Stimulated activated CD4-positive, alpha-beta T cell treated with anti-CD3 and anti-CD28 coated beads, Interleukin-1b, Interleukin-23, amount 100 ng/mL, for 1 hour (primary cell): ENCODE measurements at places on chromosomes 7 and 10.

DNA sequence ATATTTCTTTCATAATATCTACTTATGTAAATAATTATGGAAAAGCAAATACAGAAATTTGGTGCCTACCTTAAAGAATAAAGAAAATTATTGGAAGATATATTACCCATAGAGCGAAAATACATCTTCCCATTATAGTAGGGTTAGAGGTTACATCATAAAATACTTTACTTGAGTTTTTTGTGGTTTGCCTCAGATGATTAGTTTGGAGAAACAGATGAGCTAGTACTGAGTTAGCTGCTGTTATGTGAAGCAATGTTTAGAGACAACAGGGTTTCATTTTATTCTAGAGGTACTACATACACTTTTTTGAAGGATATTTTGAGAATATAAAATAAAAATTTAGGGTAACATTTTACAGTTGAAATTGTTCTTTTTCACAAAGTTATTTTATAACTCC lies 2.9 kb upstream of the MLLT10 start:
- DNase-seq: no peak

DNA sequence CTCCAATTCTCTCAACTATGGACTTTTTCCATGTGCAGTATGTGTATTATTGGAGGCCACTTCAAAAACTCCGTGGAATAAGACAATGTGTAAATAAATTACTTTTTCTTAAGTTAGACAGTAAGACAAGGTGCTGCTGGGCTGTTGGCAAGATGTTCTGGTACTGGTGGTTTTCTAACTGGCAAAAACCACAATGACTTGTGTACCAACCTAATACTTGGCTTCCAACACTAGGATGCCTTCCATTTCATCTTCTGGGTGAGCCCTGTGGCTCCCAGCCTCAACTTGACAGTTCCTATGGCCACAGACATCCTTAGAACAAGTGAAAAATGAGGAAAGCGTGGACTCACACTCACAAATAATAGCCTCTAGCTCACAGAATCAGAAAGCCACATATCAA lies 77.0 kb downstream of the OSBPL3 start:
- DNase-seq: no peak

DNA sequence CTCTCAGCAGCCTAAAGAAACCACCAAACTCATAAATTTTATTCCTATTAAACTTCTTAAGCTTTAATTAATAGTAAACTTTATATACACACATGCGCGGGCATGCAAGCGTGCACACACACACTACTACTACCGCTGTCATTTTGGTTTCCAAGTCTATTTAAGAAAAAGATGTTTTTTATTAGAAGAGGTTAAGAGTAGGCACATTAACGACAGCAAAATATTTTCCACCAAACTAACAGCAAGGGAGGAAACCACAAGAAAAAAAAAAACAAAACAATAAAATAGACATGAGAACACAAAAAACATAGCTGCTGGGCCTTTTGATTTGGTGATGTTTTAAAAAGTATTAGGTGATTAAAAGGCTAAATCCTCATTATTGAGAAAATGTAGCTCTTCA lies 28.6 kb downstream of the RTKN2 start:
- no peak for DNase-seq

GRCh38 chr10:30442019-30442606 lies 8.1 kb downstream of the MAP3K8 start:
- no peak for DNase-seq

DNA sequence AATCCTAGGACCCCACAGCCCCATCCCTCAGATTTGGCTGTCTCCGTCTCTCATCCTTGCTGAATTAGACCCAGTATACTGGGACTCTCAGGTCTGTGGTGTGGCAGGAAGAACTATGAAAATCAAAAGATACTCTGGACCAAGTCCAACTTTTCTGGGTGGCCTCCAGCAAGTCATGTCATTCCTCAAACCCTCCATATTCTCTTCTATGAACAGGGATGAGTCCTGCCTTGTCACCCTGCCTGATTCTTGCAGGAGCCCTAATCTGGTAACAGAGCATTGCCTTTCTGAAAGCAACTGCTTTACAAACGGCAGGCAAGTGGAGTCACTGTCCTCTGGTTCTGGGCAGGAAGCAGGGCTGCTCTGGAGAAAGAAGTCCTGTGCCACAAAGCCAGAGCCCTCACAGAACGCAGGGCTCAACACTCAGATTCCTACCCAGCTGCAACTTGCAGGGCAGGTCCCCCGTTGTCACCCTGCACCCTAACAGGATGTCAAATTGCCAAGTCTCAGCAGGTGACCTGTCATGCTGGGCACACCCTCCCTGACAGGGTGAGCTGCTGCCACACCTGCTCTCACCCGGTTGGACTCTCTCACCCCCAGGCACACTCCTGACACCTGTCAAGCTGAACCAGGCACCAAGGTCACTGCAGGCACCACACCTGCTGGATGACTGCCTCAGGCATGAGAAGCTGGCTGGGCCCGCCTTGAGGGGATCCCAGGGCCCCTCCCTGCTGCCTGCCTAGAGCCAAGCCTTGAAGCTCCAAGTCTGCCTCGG lies 227.7 kb downstream of the KCNMA1 start:
- DNase-seq: no peak

DNA sequence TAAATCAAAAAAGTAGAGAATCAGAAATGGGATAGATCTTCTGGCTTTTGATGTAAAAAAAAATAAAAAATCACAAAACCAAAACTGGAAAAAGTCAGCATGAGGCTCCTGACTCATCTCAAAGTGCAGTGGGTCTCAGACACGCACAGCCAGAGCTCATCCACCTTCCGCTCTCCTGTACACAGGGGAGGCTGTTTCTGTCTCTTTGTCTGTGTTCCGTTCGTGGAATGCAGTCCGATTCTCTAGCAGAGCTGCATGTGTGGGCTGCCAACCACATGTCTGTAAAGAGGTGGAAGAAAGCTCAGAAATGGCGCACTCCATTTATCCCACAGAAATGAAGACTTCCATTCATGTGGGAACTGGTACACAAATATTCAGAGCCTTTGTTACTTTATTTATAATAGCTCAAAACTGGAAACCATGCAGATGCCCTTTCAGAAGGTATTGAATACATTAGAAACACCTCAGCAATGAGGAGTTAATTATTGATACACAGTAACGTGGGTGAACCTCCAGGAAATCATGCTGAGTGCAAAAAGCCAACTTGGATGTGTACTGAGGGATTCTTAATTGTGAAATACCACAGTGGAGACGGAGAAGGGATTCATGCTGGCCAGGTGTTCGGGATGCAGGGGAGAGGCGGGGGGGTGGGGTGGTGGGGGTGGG lies 123.3 kb downstream of the TRRAP start:
- DNase-seq: no peak

- no peak for DNase-seq
Measured at GRCh38 chr7:18151422-18151821, 123.8 kb upstream of the PRPS1L1 start.

- DNase-seq: no peak
Measured at GRCh38 chr10:77578583-77579227, 58.9 kb downstream of the KCNMA1 start.

- no peak for DNase-seq
Measured at GRCh38 chr7:30366606-30367005, 82.2 kb downstream of the ZNRF2 start.

DNA sequence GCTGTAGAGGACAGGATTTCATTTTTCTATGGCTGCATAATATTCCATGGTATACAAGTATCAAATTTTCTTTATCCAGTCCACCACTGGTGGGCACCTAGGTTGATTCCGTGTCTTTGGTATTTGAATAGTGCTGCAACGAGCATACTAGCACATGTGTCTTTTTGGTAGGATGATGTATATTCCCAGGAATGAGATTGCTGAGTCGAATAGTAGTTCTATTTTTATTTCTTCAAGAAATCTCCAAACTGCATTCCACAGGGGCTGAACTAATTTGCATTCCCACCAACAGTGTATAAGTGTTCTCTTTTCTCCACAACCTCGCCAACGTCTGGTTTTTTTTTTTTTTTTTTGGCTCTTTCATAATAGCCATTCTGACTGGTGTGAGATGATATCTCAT lies 550.0 kb downstream of the REEP3 start:
- DNase-seq: no peak

- no peak for DNase-seq
Measured at GRCh38 chr10:83164156-83164555, 975.2 kb upstream of the GHITM start.

- no peak for DNase-seq
Measured at GRCh38 chr10:60032723-60033122, 126.4 kb upstream of the CCDC6 start.

GRCh38 chr7:159237022-159237653 lies 92.5 kb upstream of the VIPR2 start:
- no peak for DNase-seq

- no peak for DNase-seq
Measured at GRCh38 chr7:107076781-107077698, 32.5 kb downstream of the PRKAR2B start.

GRCh38 chr7:22355620-22356009 lies 1.3 kb downstream of the RAPGEF5 start:
- DNase-seq: no peak

DNA sequence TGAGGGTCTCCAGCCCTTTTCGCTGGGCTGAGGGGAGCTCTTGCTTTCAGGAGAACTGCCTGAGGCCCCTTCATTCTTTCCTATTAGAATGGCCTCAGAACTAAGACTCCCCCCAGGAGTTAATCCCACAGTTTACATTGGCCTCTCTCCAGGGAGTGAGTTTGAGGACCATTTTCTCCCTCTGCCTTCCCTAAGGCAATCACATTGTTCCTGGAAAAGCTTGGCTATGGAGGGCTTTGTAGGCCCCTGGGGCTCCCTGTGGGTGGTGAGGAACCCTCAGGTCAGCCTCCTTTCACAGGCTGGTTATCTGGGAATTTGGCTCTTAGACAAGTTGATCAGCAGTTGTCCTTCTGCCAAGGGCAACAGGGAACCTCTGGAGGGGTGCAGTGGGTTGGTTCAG lies 343.7 kb downstream of the RPS24 start:
- DNase-seq: no peak

DNA sequence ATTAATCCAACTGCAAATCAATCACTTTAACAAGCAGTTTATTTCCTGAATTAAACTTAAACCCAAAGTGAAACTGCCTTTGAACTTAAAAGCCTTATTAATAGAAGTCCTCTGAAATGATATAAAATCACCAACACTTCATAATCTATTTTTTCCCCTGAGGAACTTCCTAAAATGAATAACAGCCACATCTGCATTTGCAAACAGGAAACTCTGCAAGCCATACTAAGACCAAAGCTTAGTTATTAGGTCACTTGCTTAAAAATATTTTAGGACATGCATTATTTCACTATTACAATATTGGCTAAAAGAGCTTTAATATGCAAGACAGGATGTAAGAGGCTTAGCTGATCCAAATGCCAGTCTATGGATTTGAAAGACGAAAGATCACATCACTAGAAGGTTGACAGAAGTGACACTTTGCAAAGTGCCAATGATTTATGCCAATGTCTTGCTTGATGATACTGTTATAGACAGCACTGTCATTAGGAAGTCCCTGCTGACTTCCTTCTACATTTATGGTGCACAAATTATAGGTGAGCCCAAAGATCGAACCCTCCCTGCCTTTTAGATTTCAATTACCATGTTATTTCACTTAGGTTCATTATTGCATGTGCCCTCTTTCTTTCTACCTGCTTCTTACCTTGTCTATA lies 99.9 kb upstream of the SKAP2 start:
- DNase-seq: no peak

GRCh38 chr7:104979167-104979841 lies 34.7 kb upstream of the KMT2E start:
- DNase-seq: no peak

- no peak for DNase-seq
Measured at GRCh38 chr10:69446229-69446628, 5.0 kb upstream of the TSPAN15 start.

- no peak for DNase-seq
Measured at GRCh38 chr7:128703609-128704241, 31.6 kb downstream of the GARIN1A start.

DNA sequence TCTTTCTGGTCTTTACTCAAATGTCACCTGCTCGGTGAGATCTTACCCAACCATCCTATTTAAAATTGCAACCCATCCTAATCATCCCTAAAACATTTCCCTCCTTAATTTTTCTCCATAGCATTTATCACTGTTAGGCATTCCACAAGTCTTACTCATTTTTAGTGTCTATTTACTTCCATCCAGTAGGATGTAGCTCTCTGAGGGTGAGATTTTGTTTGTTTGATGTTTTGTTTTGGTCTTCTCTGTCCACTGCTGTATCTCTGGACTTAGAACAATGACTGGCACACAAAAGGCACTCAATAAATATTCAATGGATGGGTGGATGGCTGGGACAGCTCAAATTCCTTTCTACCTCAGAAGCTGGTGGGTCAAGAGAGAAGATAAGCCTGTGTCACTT lies 15.8 kb upstream of the DUSP5 start:
- no peak for DNase-seq

GRCh38 chr10:88805361-88805760 lies 2.8 kb downstream of the LIPM start:
- DNase-seq: no peak

GRCh38 chr7:74194686-74195085 lies 15.1 kb upstream of the LAT2 start:
- DNase-seq: no peak

- DNase-seq: no peak
Measured at GRCh38 chr10:7417103-7417623, 6.3 kb upstream of the SFMBT2 start.

GRCh38 chr10:10819206-10819856 lies 198.3 kb upstream of the CELF2 start:
- DNase-seq: no peak

GRCh38 chr7:19709249-19709578 lies 377 bp upstream of the POLR1F start:
- DNase-seq: no peak

GRCh38 chr7:157594306-157594705 lies 257.5 kb downstream of the DNAJB6 start:
- no peak for DNase-seq

DNA sequence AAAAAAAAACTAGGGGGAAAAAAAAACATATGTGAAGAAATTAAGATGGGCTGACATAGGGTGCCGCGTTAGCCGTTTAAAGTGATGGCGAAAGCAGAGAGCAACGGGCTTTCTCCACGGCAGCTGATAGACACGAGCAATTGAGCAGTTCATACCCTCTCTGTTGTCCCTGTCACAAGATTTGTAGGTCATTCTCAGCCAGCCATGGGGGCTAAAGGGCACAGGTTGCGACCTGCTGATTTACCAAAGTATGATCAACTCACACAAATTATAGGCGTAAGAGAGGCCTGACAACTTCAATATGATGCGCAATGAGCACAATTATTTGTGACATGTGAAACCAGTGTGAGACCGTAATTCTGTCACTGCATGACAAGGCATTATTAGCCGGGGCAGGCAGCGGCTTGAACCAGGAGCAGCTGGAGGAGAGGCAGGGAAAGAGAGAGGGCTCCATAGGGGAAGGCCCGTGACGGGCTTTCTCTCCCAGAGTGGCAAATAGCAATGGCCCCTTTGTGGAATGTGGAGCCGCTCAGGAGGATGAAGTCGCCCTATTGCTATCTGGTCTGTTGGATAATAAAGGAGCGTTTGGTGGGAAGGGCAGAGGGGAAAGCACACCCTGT lies 195.1 kb upstream of the HABP2 start:
- DNase-seq: no peak

GRCh38 chr7:126715076-126715475 lies 537.7 kb downstream of the GRM8 start:
- DNase-seq: no peak

GRCh38 chr7:151298765-151299164 lies 42.8 kb upstream of the NUB1 start:
- no peak for DNase-seq
